ENCODE measurements at places on chromosomes 6 and 20.

- DNase-seq = no peak
These were observed 86.3 kb upstream of the HIVEP1 start for GRCh38 chr6:11925805-11926204.

DNA sequence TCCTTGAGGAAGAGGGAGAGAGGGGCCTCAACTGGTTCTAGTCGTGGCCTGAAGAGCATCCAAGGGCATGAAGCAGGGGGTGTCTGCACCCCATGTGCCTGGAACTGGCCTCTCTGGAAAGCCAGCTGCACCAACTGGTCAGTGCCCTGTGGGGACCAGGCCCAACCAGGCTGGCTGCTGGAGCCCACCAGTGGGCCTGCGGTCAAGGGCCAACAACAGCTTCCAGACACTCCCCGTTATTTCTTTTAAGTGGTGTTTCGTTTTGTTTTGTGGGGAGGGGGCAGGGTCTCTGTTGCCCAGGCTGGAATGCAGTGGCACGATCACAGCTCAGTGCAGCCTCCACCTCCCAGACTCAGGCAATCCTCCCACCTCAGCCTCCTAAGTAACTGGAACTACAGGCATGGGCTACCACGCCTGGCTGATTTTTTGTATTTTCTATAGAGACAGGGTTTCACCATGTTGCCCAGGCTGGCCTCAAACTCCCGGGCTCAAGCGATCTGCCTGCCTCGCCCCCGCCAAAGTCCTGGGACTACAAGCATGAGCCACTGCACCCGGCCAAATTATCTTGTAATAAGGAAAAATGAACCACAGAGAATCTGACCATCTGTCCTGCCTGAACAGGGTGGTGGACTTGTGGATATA, 11.9 kb upstream of the C20orf144 start:
- DNase-seq = no peak

DNA sequence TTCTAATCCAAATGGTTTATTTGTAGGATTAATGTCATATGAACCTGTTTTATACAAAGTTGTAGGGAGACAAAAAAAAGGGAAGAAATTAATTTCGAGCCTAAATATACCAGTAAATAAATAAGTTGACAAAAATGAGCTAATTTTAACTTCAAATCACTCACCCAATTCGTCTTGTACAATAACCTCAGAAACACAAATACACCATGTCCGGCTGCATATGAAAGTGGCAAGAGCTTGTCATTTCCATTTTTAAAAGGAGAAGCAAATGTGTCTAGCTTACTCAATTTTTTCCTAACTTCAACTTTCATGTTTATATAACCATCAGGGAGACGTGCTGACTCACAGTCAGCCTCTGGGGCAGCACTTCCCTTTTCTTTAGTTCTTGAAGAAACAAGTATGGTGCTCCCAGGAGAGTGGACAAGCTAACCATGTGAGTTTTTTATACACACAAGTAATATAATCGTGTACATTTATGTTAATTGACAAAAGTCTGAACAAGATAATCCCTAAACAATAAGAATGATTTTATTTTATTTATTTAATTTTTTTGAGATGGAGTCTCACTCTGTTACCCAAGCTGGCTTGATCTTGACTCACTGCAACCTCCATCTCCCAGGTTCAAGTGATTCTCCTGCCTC, 55.5 kb upstream of the SGK1 start:
- DNase-seq = no peak

DNA sequence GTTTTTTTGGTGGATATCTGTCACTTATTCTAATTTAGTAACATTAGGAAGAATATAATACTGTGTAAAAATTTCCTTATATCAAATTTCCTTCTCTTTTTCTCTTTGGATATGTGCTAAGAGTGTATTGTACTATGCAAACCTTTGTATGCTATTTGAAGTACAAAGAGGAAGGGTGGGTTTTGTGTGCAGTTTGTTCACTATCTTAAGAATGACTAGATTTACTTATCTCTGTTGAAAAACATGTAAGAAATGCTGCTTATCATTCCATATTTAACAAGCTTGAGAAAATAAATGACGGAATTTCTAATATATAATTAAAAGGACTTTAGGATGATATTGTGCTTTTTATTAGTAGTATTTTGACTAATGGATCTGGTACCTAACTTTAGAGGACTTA, 13.1 kb downstream of the CD2AP start:
- no peak for DNase-seq

DNA sequence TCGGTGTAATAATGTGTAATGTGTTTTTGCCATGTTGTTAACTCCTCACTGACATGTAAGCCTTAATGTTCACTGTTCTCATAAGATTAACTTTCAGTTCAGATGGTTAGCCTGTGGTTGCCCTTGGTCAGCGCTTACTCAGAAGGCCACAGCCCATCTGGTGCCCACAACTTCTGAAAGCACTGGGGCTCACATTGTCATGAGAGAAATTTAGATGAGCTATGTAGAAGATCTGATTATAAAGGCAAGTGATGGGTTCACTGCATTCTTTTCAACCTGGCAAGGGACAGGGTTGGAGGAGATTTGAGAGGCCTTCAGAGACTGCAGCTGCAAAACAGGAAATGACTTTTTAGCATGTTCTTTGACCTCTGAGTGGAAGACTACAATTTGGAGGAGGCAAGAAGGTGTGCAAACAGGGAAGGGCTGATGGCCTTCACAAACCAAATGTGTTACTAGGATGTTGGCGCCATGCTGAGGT, 242.3 kb upstream of the SUPT3H start:
- no peak for DNase-seq

DNA sequence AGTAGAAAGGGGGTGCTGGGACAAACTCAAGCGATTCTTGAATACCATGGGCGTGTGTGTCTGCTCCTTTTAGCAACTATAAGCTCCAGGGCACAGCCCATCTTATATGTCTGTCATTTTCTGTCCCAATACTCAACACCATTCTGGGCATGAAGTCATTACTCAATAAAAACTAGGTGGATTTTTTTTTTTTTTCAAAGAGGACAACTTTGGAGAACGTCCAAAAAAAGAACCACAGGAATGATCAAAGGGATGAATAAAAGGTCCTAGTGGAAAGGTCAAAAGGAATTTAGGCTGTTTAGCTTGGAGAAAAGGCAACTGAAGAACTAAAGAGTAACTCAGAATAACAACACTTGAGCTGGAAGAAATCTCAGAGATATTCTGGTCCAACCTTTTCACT, 24.4 kb downstream of the UQCC1 start:
- no peak for DNase-seq

- no peak for DNase-seq
These were observed 190.8 kb downstream of the GMDS start for GRCh38 chr6:2054516-2055067.

GRCh38 chr20:61814244-61814643, 251.4 kb downstream of the TAF4 start:
- DNase-seq = no peak

DNA sequence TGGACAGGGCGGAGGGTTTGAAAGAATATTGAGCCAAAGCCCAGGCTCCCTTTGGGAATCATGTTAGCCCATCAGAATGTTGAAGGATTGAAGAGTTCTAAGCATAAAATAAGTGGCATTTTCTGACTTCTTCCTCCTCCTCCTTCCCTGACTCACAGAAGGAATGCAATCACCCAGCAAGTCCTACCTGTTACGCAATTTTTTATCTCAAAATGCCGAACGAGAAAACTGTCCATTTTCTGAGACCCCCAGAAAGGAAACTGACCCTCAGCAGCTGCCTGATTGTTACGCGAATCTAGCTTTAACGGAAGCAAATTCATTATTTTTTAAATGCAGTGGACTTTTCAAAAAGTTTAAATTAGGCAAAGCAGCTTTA, 4.7 kb upstream of the DNAJC5 start:
- DNase-seq = no peak

DNA sequence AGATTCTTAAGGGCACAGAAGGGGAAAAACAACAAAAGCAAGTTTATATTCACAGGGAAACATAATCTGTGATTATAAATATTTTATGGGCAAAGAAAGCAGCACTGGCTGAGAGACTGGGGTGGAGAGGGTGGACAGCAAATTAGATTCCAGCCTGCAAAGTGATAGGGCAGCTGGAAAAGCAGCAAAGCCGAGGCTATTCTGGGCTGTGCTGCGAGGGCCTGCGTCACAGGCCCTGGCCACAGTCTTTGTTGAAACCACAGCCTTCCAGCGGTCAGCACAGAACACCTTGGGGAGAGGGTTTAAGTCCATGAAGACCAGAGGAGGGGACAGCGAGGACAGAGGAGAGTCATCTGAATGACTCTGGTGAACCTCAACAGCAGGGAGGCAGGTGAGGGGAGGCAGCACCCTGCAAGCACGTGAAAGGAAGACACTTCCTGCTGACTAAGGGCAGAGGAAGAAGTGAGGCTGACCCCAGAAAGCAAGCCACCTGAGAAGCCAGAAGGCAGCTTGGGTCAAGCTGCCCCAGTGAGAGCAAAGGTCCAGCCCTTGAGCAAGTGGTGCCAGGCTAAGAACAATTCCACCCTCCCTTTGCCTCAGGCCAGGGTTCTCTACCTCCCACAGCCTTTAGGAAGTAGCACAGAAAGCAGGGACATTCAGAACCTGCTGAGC, 17.1 kb downstream of the MRPL14 start:
- no peak for DNase-seq

DNA sequence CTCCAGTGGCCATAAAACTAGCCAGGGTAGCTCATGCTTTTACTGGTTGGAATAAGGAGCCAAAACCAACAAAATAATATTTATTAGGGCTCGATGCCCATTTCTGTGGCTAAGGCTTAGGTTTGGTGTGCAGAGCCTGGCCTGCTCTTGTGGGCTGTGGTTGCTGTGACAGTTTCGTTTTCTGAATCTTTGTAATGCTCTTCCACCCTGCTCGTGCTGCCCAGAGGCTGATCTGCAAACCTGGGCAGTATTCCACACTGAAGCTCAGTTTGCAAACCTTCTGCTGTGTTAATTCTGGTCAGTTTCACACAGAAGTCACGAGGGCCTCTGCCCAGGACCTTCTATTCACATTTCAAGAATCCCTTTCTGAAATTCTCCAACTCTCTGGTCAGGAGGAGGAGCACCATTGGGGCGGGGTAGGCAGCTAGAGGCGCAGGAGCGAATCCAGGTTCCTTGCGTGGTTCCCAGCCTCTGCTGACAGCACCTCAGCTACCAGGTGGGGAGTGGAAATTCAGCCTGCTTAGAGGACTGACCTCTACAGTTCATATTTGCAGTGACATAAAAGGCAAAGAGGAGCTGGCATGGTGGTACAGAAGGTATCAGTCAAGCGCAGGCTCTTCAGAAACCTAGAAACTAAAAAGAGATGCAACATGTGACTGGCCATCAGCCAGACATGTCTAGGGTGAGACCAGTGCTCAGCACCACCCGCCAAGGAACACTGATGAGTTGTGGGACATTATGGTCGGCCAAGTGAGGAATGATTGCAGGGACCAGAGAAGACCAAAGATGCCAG, 14.3 kb upstream of the C20orf144 start:
- no peak for DNase-seq

DNA sequence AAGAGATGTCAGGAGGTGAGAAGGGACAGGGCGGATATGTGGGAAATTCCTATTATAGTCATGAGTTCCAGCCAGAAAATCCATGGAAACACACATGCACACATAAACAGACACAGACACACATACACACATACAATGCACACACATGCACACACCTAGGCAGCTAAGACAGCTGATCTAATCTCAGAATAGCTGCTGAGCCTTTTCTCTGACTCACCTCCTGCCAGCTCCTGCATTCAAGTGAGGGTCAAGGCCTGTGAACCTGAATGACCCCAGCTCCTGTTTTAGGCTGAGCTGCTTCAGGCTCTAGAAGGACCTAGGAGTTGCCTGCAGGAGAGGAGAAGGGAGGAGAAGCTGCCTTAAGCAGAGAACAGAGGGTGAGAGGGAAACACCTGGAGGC, 21.6 kb upstream of the RAET1L start:
- no peak for DNase-seq

Measured in NCI-H2081 (cell line).